Foreskin fibroblast (primary cell): ENCODE measurements at places on chromosomes 3 and 15.

DNA sequence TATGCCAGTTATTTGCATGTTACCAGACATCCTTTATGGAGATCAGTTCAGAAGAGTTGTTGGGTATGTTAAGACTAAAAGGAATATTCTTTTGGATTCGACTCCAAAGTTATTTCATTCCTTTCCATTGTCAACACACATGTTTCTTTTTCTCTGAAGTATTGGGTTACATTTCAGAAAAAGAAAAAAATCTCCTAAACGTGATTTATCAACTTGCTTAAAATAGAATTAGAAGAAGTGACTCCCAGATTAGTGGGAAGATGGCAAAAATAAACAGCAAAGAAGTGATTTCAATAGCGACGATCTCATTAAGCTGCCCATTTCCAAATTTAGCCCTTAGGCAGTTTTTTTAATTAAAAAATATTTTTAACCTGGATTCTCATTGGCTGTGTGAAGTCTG, 85.4 kb downstream of the TIGIT start:
- no peak for DNase-seq

DNA sequence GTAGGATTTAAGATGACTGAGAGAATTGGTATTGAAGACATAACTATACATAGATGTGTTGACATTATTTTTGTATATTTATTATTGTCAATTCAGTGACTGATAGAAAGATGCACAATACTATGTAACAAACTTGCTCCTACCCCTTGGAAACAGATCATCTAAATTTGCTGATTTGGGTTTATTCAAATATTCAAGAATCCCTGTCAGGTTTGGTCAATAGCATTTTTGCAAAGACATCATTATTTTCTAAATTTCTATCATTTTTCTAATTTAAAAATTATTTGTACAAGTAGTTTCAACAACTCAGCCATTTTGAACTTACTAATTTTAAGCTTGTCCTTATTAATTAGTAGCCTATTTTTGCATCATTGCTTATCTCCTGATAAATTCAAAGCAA, 1463.4 kb downstream of the SI start:
- DNase-seq: no peak

- no peak for DNase-seq
Measured at GRCh38 chr15:99981839-99982658, 248.8 kb upstream of the LYSMD4 start.

DNA sequence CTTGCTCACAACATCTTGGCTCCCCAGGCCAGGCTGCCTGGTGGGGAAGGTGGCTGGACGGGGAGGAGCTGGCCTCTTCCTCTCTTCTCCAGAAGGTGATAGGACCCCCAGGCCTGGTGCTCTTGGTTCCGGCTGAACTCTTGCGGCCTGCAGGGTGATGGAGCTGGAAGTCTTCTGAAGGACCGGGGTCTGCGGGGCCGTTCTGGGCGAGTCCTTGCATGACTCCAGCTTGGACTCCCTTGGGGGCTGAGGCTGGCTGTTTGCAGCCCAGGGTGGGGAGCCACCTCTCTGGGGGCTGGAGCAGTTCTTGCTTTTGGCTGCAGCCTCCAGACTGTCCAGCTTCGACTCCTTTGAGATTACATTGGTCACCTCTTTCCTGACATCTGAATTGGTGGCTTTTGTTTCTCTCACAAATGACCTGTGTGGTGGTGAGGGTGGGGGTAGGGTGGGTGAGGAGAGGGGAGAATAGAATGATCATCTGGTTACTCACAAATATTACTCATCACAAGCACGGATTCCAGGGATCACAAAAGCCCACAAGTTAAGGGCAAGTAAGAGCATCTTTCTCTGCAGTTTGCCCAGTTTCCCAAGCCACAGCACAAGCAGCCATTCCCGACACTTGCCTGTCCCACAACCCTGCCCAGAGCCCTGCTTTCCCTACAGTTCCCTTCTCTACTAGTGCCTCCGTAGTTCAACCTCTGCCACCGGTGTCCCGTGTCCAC, 149.1 kb upstream of the HACD2 start:
- DNase-seq: peak; percentile 89

- no peak for DNase-seq
Measured at GRCh38 chr3:191227541-191227940, 28.5 kb downstream of the OSTN start.

DNA sequence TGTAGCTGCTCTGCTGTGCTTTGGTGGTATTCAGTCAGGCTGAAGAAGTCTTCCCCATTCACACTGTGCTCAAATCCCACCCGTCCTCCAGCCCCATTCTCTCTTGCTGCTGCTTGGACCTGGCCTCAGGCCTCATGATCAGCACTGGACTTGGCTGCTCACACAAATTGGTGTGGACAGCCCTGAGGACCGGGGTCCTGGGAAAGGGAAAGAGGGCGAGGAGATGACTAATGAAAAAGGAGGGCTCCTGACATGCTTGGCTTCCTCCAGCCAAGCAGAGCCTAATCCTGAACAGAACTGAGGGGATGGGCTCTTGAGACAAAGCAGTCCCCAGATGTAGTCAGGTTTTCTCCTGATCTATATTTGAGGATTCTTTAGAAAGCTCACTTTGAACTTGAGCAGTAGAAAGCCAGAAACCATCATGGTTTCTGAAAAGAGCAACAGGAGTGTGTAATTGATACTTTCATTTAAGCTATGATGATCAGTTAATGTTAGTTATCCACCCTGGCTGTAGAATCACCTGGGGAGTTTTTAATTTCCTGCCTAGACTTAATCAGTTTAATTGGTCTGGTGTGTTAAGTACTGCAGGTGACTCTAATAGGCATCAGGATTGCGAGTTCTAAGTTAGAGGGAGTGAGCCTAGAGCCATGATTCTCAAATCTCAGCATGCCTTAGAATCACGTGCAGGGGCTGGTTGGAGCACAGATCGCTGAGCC, 79.4 kb upstream of the THBS1 start:
- peak; percentile 57 for DNase-seq
